ENCODE measurements at places on chromosomes 5 and 9. TPM values are rescaled to one million over a fixed set of nuclear protein-coding genes. Genes with fewer than 3 reads are reported as not detected.

The ZNG1F gene
- 0.76 TPM for total RNA-seq

The CCNI2 gene
- 1.1 TPM for total RNA-seq

The TMEM267 gene
- total RNA-seq, result 15.5 TPM

The FGF10 gene
- total RNA-seq, result not detected

The FRRS1L gene
- 0.33 TPM for total RNA-seq

The TBCA gene
- 44.2 TPM for total RNA-seq

The ZNF300 gene
- total RNA-seq, result 4.1 TPM

The RPP25L gene
- 35.4 TPM for total RNA-seq

The RAB24 gene
- total RNA-seq, result 26.5 TPM

The RNF183 gene
- not detected for total RNA-seq

The BRD9 gene
- 32.7 TPM for total RNA-seq

The SIGMAR1 gene
- 253 TPM for total RNA-seq

The COL23A1 gene
- total RNA-seq, result not detected

The DEPDC1B gene
- 35.4 TPM for total RNA-seq

The ZNF483 gene
- 2.3 TPM for total RNA-seq

The SHB gene
- 47.7 TPM for total RNA-seq

The MSANTD3 gene
- 40.3 TPM for total RNA-seq

The ANKRD55 gene
- total RNA-seq, result not detected

The TSSK1B gene
- total RNA-seq, result under 0.01 TPM

The HINT1 gene
- 196 TPM for total RNA-seq

The GABRA6 gene
- total RNA-seq, result not detected

The TMEM232 gene
- total RNA-seq, result 1.3 TPM

The LTC4S gene
- total RNA-seq, result not detected

The CCDC171 gene
- total RNA-seq, result 1.8 TPM

The IFNK gene
- total RNA-seq, result not detected

The PROB1 gene
- total RNA-seq, result 3.1 TPM

The STKLD1 gene
- total RNA-seq, result 0.49 TPM

The CDH6 gene
- 137 TPM for total RNA-seq

The NTRK2 gene
- total RNA-seq, result under 0.01 TPM

The TMED9 gene
- 148 TPM for total RNA-seq

The ICE1 gene
- total RNA-seq, result 17.2 TPM

The SNAPC4 gene
- total RNA-seq, result 9.0 TPM

Data from mesangial cell (primary cell).